ENCODE measurements at places on chromosomes 5 and 9.

DNA sequence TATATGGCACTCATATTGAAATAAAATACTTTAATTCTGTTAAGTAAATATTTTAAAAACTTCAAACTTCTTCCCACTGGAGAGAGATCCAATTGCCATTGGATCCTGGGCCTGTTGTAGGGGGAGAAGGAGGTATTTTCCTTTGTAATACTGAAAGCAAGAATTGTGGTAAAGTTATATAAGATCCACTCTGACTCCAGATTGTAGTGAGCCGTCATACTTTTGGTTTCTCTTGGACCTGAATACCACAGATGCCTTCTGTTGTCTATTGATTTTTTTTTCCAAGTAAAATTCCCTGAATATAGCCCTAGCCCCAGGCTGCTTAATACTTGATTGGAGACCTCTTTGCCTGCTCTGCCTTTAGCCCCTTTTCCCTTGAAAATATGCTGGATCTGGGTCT is 86.9 kb downstream of the ATG10 start:
- DNase-seq, result no peak

- DNase-seq, result no peak
Observed at GRCh38 chr5:113359419-113359818, 75.4 kb downstream of the TSSK1B start.

DNA sequence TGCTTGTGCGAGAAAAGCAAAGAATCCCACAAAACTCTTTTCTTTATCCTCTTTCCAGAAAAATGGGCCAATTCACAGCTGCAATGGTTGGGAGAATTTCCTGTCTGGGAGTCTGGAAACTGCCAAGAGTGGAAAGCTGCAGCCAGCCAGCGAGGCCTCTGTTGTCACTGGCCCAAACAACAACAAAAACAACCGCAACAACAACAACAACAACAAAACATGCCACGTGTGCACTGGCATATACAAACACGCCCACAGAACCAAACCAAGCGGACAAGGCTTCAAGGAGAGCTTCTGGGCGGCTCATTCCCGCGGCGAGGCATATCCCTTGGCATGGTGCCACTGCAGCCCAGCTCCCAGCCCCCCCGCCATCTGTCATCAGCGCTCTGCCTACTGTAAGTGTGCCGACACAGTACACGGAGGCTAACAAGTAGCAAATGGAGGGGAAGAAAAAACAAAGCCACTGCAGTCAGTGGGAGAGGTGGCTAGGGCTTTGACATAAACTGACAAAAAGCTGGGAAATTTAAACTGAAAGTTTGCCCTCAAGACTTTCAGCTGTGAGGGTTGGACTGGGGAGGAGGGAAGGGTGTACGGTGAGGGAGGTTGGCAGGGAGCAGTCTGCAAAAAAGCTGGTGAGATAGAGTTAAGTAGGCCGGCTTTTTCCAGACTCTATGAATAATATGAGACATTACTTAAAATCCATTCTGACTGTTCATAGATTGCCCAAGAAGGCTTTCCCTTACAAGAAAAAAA is 165.0 kb upstream of the ZNF462 start:
- no peak for DNase-seq

DNA sequence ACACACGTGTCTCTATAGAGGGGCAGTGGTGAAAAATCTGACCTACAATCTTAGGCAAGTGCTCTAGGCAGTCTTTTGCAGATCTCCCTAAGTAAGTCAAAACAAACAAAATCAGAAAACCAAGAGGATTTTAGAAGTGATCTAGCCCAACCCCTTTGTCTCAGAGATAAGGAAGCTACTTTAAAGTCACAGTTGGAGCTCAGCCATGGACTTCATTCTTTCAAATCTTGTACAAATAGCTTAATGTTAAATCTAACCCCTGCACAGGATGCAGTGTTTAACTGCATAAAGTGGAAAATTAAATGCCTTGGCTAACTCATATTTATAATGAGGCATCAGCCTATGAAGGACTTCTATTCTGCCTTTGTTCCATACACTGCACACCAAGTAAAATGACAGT is 135.1 kb upstream of the RFX3 start:
- no peak for DNase-seq

- no peak for DNase-seq
Observed at GRCh38 chr5:3837506-3837905, 241.9 kb downstream of the IRX1 start.

DNA sequence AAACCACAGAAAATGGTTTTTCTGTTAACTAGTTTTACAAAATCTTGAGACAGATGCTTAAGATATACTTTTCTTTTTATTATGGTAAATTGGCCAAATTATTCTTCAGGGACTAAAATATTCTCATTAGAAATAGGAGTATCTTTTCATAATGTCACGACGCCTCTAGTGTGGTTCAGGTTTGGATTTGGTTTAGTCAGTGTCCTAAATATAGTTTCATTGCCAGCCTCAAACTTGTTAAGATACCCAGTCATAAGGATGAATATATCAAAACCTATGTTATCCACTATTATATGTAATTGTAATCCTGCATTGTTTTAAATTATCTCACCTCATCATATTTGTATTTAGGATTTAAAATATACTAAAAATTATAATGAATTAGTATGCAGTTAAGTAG is 13.7 kb downstream of the NDUFAF2 start:
- DNase-seq, result no peak

DNA sequence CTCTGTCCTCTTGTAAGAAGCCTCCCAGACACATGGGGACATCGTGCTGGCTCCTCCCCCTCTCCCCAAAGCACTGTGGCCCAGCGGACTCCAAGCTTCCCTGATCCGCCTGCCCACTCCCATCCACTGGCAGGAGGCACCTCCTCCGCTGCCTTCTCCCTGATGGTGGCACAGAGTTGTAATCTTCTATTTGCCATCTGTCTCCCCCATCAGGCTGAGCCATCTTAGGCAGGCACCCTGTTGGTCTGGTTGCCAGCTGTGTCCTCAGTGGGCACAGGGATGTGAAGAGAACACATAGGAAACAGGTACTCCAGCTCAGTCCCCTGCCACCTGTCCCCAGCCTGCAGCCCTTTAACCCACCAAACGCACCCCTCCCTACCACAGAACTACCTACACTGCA is 5.4 kb upstream of the ZDHHC12 start:
- DNase-seq, result no peak

DNA sequence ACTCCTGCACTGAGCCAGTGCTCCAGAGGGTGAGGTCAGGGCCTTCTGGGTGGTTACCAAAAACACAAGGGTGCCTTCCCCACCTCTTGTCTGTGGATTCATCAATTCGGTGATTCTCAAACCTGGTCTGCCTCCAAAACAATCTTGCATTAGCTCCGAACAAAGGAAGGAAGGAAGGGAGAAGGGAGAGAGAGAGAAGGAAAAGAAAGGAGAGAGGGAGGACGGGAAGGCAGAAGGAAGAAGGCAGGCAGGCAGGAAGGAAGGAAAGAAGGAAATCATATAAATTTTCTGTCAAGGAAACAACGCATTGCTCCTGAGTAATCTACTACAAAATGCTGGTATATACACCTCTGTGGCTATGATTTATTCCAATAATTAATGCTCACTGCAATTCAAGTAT is 39.3 kb downstream of the MYO10 start:
- no peak for DNase-seq

- no peak for DNase-seq
Observed at GRCh38 chr5:135215617-135216470, 181.8 kb upstream of the PITX1 start.

DNA sequence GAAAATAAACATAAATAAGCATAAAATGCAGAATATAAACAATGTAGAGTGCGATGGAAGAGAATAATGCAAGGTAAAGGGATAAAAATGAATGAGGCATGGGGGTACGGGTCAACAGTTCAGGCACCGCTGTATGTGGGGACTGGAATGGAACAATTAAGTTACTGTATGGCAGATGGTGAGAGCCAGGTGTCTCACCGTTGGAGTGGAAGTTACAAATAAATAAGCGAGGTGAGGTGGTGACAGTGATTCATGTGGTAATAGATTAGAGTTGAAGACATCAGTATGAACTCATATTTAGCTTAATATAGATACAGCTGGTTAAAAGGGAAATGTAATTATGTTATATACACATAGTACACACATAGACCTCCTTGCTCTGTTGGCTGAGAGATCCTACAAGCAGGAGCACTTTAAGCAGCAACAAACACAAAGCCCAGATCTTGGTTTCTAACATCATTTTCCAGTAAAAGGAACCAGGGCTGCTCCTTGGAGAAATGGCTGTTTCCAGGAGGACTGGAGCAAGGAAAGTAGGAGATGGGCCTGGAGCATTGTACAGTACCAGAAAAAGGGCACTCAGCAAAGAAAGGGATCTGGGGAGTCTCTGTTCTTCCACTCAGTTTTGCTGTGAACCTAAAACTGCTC is 2.4 kb upstream of the OMD start:
- DNase-seq, result no peak

DNA sequence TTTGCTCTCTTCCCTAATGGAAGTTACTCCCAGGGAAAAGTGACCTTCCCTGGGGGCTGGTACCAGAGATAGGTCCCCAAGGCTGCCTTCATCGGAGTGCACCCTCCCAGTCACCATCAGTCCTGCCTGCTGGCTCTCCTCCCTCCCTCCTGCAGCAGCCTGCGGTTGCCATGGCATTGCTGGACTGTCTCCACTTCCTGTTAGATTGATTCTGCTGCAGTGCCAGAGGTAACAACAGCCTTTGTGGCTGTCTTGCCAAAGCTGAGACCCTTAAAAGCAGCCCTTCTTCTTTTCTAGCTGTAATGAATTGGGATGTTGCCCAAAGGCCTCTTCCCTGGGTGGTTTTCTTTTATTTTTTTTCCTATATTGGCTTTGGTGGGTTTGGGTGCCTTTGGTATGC is 78.1 kb upstream of the PRLR start:
- no peak for DNase-seq

- DNase-seq, result no peak
Observed at GRCh38 chr5:119276978-119277377, 78.8 kb upstream of the TNFAIP8 start.

DNA sequence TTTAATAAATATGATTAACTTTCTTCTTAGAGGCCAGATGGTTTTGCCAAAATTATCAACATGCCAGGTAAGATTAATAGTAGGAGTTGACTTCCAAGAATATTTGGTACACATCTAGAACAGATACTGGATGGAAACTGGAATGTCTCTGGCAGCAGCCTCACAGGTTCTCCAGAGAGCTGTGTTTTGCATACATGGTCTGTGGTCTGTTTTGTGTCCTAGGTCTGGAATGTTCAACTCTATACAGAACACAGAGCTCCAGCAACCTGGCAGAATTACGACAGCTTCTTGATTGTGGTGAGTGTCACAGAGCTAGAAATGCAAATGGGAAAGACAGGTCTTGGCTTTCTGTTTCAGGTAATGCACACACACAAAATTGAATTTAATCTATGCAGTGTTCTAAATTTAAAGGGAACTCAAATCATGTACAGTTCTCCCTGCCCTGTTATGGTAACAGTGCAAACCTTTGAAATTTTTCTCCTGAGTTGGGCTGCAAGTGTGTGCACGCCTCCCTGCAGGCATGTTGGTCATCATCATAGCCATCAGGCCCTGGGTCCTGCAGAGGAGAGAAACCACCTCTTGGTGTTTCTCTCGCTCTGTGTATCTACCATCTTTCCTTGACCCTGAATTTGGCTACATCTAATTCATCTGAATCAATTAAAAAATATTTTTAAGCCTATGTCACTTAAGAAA is 58.3 kb downstream of the PIK3R1 start:
- DNase-seq, result no peak

- DNase-seq, result no peak
Observed at GRCh38 chr9:28668158-28668557, 1094.9 kb upstream of the C9orf72 start.

- DNase-seq, result no peak
Observed at GRCh38 chr5:173911623-173912022, 23.5 kb downstream of the CPEB4 start.

DNA sequence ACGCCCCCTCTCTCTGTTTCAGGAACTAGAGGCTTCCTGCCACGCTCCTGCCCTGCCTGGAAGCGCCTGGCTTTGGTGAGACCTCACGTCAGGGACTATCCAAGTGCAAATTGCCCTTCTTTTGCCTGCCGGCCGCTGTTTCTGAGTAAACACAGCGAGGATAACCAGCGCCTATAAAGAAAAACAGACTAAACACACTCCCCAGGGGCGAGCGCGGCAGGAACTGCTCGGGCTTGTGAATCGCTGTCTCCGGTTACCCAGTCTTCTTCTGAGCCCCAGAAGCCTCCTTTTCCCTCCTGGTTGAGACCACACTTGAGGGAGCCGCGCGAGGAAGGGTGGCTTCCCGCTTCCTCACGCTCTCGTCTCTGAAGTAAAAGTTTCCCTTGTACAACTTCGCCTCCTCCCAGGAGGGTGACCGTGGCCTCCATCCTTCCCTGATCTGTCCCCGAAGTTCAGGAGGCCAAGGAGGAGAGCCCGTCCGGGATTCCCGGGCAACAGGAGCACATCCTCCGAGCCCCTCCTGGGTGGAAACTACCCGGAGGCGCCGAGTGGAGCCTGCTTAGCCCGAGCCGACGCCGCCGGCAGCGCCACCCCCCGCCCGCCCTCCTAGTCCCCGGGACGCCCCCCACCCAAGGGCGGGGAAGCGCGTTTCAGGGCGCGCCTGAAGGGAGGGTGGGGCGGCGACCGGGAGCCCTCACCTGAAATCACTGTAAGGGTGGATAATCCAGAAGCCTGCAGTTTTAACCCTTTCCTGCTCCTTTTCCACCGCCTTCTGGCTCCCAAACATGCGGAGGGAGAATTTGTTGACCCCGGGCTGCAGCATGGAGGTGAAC is 993 bp downstream of the HCN1 start:
- no peak for DNase-seq

- DNase-seq, result no peak
Observed at GRCh38 chr9:2560180-2560579, 61.4 kb upstream of the VLDLR start.

DNA sequence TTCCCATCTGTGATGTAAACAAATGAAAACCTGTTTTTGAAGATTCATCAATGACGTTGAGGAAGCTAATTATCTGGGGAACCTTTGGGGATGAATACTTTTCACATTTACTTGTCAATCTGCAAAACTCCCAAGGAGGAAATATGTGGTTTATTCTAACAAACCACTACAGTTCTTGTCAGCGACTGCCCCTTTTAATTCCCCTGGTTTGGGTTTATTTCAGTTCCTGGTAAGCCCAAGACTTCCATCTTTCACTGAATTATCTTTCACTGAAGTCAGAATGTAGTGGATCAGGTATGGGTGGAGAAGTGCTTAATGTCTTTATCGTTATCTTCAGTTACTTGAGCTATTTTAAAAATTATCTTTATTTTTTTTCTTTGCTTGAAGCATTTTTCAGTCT is 40.2 kb downstream of the TLR4 start:
- no peak for DNase-seq

DNA sequence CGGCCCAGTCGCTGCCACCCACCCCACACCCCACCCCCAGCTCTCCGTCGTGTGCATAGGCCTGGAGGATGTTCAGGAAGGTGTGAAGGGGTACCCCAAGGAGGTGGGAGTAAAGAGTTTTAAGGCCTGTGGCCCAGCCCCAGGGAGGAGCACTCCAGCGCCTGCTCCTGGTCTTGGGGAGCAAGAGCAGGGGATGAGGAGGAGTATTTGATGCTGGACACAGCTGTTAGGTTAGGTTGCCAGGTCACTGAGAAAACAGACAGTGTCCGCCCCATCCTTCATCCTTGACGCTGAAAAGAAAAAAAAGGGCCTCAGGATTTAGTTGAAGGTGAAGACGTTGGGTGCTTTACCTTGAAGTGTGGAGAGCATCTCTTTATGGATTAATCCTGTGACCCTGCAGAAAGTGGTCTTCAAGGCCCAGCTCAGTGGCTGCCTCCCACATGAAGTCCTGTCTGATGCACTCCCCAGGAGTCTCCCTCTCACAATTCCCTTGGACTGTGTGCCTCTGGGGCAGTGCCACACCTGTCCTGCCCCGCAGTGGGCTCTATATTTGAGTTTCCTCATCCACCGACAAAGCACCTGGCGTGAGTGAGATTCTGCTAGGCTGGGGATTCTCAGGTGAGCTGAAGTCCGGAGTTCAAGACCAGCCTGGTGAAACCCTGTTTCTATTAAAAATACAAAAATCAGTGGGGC is 101.8 kb downstream of the SPRY4 start:
- no peak for DNase-seq

Measured in stimulated activated CD8-positive, alpha-beta memory T cell treated with anti-CD3 and anti-CD28 coated beads, Interleukin-15, amount 100 ng/mL, for 24 hours (primary cell).